Left lung (tissue), 14 donors: ENCODE measurements at places on chromosomes 12 and 14. TPM values are rescaled to one million over a fixed set of nuclear protein-coding genes. Genes with fewer than 3 reads are reported as not detected.
A peak's percentile ranks its signal among the peaks of the same experiment; 100 is the strongest.

DNA sequence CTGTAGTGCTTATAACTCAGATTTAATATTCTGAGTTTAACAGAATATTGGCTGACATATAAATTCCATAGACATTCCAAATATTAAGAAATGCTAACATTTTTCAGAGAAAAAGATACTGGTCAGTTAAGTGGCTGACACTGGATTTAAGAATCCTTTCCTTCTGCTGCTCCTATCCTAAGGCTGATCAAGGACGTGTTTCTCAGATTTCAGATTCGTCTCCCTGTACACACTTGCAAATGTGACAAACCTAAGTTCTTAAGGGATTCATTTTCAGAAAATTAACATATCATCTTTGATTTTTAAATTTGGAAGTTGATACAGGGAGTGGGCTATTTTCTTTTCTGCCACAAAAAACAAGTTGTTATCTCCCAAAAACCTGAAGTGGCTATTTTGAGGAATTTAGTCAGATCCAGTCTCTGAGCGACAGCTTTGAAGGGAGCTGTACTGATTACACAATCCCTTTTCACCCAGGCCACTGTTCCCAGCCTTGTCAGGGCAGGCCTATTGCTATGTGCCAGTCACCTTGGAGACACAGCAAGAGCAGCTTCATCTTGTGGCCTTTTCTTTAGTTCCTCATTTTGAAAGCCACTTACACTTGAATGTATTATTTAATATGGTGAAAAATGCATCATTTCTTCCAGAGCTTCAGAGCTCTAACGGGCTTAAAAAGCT is 370.6 kb downstream of the KCNH5 start:
- H3K36me3 ChIP-seq: no peaks in the 10 kb centered on the region
- H3K4me1 ChIP-seq: no peaks in the 10 kb centered on the region
- H3K27me3 ChIP-seq: no peaks in the 10 kb centered on the region
- DNase-seq: peak; percentile 44
- H3K27ac ChIP-seq: no peak overlapping the region

The NPFF gene
- polyA plus RNA-seq: 0.65 TPM

DNA sequence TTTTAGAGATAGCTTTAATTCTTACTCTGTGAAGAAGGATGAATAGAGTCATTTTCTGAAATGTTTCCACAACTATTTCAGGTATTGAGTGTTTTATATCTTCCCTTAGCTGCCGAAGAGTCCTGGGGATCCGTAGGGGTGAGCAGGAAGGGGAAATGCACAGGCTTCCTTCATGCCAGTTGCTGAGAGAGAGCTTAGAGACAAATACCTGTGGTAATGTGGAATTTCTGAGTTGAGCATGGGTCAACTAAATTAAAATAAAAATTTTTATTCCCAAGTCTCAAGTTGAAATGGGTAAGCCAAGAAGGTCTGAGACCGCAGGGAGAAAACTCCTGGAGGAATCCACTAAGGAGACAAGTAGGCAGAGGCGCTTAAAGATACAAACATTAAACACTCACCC is 185.7 kb downstream of the DAD1 start:
- no peaks in the 10 kb centered on the region for H3K27me3 ChIP-seq
- no peak for DNase-seq
- H3K27ac ChIP-seq: no peak overlapping the region
- H3K4me3 ChIP-seq: no peak overlapping the region

DNA sequence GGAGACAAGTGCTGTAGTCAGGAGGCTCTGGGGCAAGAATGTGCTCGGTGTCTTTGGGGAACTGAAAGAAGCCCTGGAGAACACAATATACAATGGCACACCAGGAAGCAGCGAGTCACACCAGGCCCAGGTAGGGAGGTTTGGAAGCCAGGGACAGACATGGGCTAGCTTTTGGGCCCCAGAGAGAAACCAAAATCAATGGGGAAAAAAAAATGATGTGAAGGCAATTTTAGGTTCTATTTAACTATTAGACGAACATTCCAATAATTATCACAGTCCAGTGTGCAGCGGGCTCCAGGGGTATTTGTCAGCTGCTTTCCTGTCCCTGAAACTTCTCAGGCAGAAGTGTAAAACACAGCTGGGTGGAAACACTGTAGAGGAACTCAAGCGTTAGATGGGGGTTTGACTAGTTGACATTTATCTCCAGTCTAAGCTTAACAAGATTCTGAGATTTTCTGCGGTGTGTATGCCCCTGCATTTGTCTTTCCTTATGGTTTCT is 21.8 kb upstream of the EGLN3 start:
- no peaks in the 10 kb centered on the region for H3K36me3 ChIP-seq
- no peak overlapping the region for H3K27ac ChIP-seq
- no peaks in the 10 kb centered on the region for H3K27me3 ChIP-seq
- H3K4me1 ChIP-seq: no peaks in the 10 kb centered on the region
- H3K4me3 ChIP-seq: no peak overlapping the region
- DNase-seq: no peak

GRCh38 chr14:34843011-34843554 is 32.1 kb downstream of the BAZ1A start:
- H3K36me3 ChIP-seq: no peaks in the 10 kb centered on the region
- peak overlapping the region; percentile 79 for H3K27ac ChIP-seq
- peaks cover 36% of the 10 kb centered on the region for H3K4me1 ChIP-seq
- DNase-seq: no peak

- DNase-seq: no peak
- H3K36me3 ChIP-seq: no peaks in the 10 kb centered on the region
- H3K4me1 ChIP-seq: no peaks in the 10 kb centered on the region
- H3K27me3 ChIP-seq: peaks cover 29% of the 10 kb centered on the region
These were observed 3.7 kb upstream of the TRPV4 start for GRCh38 chr12:109836916-109837315.

GRCh38 chr12:12461923-12462315 is 100.7 kb downstream of the DUSP16 start:
- no peaks in the 10 kb centered on the region for H3K36me3 ChIP-seq
- H3K27me3 ChIP-seq: no peaks in the 10 kb centered on the region
- H3K4me1 ChIP-seq: peaks cover 11% of the 10 kb centered on the region
- H3K4me3 ChIP-seq: no peak overlapping the region

The STRAP gene
- 132 TPM for polyA plus RNA-seq

The REP15 gene
- polyA plus RNA-seq: 2.5 TPM

- DNase-seq: peak; percentile 47
- H3K4me3 ChIP-seq: no peak overlapping the region
- no peak overlapping the region for H3K27ac ChIP-seq
- H3K4me1 ChIP-seq: peaks cover 15% of the 10 kb centered on the region
- no peaks in the 10 kb centered on the region for H3K36me3 ChIP-seq
These were observed 22.3 kb upstream of the MED13L start for GRCh38 chr12:116299665-116300328.
